NCI-H187 (cell line): ENCODE measurements at places on chromosomes 13 and 19.
A peak's percentile ranks its signal among the peaks of the same experiment; 100 is the strongest.

DNA sequence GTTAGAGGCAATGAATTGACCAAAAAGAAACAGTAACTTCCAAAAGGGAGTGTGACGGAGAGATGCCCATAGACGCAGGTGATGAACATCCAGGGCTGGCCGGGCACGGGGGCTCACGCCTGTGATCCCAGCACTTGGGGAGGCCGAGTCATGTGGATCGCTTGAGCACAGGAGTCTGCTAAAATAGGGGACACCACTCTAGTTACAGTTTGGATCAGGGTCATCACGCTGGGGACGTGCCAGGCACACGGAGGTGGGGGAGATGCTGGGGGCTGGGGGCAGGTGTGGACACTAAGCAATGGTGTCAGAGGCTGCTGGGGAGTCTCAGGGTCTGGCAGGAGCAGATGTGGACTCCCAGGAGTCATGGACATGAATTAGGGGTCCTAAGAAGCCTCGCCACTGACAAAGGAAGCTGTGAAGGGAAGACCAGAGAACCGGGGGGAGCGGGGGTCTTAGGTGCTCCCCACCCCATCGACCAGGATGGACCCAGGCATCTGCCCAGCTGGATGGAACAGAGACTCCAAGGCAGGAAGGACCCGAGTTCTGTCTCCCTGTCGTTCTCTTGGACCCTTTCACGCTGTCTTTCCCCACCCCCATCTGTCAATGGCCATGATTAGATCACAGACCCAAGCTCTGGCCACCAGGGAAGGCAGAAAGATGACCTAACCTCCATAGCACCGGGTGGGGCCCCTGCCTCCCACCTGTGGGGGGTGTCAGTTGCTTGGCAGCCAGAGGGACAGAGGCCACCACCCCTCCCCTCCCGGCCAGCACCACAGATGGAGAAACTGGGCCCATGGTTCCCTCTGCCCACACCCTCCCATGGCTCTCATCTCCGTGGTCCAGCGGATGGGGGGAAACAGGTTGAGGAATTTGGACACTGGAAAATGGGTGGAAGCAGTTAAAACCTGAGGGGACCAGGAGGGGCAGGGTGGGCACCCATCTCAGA, 19.6 kb downstream of the CCDC8 start:
- no peak for DNase-seq

DNA sequence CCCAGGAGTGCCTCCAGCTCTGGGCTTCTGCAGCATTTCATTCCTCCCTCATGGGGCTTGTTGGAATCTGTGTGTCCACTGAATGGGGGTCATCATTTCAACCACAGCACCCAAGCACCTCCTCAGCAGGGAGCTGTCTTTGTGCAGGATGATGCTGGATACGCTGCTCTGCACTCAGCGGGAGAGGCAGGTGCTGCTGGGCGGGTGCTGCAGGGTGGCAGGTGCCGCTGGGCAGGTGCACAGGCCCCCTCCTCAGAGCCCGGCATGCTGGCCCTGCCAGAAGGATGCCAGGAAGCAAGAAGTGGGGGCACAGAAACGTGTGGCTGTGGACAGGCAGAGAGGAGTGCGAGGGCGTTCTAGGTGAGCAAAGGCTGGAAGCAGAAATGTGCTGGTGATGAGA, 121.8 kb upstream of the VSTM2B start:
- peak; percentile 85 for DNase-seq

- no peak for DNase-seq
Measured at GRCh38 chr19:33872445-33873320, 76.0 kb downstream of the KCTD15 start.

- DNase-seq: peak; percentile 83
Measured at GRCh38 chr13:102591988-102592781, 4.6 kb upstream of the TPP2 start.

GRCh38 chr13:92354583-92354982, 872.0 kb upstream of the GPC6 start:
- no peak for DNase-seq

GRCh38 chr19:18392417-18392816, 5.0 kb downstream of the LRRC25 start:
- no peak for DNase-seq

- DNase-seq: no peak
Measured at GRCh38 chr13:80737513-80737912, 396.6 kb upstream of the SPRY2 start.

DNA sequence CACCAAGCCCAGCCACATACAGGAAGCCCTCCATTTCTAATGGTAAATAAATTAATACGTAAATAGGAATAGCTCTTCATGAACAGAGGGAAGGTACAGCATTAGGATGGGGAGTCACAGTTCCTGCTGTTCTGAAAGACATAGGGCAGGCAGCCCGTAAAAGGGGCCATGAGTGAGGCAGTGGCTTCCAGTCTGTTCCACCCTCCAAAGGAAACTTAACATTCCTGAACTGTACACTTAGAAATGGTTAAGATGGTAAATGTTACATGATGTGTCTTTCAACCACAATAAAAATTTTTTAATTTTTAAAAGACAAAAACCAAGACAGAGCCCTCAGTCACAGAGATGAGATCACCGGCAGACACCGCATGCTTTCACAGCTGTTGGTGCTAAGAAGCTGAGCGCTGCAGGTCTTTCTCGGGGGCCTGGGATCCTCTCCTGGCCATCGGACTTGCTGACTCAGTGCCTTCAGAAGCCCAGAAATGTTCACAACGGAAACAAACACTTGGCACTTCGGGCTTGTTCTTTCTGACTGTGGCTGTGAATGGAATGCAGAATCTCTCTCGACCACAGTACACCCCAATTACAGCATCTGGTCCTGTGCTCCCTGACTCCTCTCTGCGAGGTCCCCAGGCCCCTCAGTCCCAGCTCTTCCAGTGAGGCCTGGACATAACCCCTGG, 36.4 kb downstream of the EPS15L1 start:
- no peak for DNase-seq

DNA sequence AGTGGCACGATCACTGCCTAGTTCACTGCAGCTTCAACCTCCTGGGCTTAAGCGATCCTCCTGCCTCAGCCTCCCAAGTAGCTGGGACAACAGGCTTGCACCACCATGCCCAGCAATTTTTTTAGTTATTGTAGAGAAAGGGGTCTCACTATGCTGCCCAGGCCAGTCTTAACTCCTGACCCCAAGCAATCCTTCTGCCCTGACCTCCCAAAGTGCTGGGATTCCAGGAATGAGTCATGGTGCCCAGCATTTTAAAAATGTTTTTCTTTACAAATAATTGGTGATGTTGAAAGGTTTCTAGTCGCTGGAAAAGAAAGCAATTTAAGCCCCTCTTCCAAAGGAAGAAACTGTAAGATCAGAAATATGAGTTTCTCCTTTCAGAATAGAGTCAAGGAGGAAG, 19.4 kb downstream of the DYRK1B start:
- DNase-seq: no peak

GRCh38 chr19:3270902-3271301, 46.4 kb downstream of the CELF5 start:
- no peak for DNase-seq

DNA sequence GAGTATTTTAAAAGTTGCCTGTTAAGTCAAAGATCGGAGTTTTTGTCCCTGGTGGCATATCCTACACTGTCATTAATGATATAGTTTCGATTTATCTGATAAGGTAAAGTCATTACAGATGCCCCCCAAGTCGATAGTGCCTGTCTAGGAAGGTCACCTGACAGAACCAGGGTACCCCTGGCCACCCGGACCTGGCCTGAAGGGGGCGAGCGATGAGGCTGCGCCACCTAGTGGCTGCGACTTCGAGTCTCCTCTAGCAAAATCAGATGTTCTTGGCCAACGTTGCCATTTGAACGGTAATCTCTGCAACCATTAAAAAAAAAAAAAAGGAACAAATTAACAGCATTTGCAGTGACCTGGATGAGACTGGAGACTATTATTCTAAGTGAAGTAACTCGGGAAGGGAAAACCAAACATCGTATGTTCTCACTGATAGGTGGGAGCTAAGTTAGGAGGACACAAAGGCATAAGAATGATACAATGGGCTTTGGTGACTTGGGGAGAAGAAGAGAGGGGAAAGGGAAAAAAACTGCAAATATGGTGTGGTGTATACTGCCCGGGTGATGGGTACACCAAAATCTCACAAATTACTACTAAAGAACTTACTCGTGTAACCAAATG, 565.1 kb downstream of the LIG4 start:
- DNase-seq: peak; percentile 16

- DNase-seq: no peak
Measured at GRCh38 chr13:112545856-112546255, 42.1 kb downstream of the TUBGCP3 start.

GRCh38 chr13:110562696-110563462, 1.4 kb upstream of the RAB20 start:
- no peak for DNase-seq

GRCh38 chr13:43905435-43906031, 25.8 kb downstream of the LACC1 start:
- DNase-seq: peak; percentile 22

DNA sequence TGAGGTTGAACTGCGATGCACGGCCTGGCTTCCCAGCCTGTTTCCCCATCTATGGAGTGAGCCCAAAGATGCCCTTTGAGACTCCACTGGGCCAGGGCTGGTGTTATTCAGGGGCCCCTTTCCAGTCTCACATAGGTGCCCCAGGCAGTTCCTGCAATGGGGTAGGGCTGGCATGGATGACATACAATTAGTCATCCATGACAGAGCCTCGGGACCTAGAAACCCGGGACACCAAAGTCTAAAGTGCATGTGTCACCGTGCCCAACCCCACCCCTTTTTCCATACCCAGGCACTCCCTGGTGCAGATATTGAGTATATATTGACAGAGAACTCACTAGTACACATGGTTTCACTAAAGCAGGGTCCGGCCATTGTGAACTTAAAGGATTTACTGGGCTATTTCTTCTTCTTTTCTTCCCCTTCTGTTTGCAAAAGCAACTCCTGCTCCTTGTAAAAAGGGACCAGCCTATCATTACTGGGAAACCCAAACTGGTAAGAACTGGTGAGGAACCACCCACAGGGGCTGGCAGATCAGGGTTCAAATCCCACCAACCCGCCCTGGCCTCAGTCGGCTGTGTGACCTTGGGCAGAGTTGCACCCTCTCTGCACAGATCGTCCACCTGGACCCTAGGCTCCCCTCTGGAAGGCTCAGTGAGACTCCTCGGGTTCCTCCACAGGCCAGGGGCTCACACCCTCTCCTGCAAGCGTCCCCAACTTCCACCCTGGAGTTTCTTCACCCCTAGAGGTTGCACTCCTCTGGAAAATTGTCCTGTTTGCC, 2.7 kb downstream of the B3GNT3 start:
- no peak for DNase-seq

DNA sequence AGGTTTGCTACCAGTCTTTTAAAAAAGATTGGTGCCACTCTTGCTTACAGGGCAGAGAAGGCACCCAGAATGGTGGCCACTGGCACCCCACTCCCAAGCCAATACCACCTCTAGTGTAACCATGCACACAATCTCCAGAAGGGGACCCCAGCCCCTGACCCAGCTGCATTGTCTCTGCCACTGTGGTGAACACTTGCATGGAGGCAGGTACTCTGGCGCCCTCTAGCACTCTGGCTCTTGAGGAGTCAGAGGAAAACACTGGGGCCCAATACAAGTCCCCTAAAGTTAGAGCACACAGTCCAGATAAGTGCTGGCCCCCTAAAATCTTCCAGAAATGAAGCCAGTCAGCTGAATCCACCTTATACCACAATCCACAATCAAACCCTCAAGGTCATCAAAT, 6.0 kb downstream of the ERVV-1 start:
- DNase-seq: no peak

GRCh38 chr19:17938092-17938845, 5.5 kb downstream of the CCDC124 start:
- DNase-seq: no peak

DNA sequence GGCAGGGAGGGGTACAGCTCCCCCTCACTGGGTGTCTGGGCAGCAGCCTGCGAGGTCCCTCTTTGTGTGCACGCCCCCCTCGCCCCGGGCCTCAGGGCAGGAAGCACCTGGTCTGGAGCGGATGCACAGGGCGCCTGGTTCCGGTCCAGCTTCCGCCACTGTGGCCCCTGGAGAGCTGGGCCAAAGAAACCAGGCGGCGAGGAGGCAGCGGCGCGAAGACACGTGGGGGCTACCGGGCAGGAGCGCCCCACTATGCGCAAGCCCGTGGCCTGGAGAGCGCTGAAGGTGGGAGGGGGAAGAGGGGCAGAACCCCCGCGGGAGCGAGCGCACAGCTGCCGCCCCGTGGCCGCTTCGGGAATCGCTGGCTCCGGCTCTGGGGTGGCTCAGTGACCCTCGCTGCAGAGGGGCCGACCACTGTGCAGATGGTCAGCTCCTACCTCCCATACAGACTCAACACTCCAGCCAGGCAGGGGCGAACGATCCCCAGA, 1.7 kb upstream of the LYL1 start:
- no peak for DNase-seq

GRCh38 chr13:46178143-46178542, 3.8 kb downstream of the LCP1 start:
- DNase-seq: no peak

GRCh38 chr13:96422002-96422401, 332.1 kb downstream of the HS6ST3 start:
- no peak for DNase-seq

DNA sequence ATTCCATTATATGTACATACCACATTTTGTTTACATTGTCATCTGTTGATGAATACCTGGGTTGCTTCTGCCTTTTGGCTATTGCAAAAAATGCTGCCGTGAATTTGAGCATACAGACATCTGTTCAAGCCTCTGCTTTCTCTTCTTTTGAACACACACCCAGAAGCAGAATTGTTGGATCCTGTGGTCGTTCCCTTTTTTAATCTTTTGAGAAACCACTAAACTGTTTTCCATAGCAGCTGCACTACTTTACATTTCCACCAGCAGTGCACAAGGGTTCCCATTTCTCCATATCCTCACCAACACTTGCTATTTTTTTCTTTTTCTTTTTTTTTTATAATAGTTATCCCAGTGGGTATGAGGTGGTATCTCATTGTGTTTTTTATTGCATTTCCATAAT, 123.5 kb downstream of the TEX29 start:
- no peak for DNase-seq

DNA sequence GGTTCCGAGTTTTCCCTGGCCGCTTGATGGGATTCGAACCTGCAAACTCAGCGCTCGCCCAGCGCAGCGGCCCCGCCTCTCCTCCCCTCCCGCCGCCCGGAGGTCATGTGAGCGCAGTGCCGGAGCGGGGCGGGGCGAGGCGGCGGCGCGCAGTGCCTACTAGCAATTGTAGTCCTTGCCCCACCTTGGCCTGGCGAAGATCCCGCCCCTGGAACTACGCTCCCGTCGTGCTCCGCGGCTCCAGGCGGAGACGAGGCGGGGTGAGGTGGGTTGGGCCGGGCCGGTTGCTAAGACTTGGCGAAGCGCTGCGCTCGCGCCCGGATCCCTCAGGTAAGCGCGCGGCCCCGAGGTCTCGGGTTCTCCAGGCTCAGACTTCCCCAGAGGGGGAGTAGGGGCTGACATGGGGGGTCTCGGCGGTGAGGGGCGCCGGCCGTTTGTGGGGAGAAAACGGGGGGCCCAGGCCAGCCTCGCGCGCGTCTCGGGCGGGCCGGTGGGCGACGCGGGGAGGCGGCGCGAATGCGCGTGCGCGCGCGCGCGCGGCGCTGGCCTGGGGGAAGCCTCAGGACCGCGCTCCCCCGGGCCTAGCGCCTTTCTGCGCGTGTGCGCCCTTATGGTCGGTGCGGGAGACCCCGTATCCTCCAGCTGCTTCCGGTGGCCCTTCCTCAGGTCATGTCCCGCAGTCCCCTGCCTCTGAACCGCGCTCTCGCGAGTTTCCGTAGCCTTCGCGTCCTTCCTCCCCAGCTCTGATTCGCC, at the start of the genes ADAT3 and SCAMP4:
Gene ADAT3, plus strand, starts transcription at position 290 of the 753 bp plus-strand sequence. CDS start 6,649 bp downstream, outside the sequence.
Gene SCAMP4, plus strand, starts transcription at position 290 of the 753 bp plus-strand sequence. CDS start 9,621 bp downstream, outside the sequence.
- peak; percentile 99 for DNase-seq

- DNase-seq: no peak
Measured at GRCh38 chr19:42203700-42204099, 13.8 kb downstream of the DEDD2 start.
